ENCODE measurements at places on chromosomes 1 and 21.

DNA sequence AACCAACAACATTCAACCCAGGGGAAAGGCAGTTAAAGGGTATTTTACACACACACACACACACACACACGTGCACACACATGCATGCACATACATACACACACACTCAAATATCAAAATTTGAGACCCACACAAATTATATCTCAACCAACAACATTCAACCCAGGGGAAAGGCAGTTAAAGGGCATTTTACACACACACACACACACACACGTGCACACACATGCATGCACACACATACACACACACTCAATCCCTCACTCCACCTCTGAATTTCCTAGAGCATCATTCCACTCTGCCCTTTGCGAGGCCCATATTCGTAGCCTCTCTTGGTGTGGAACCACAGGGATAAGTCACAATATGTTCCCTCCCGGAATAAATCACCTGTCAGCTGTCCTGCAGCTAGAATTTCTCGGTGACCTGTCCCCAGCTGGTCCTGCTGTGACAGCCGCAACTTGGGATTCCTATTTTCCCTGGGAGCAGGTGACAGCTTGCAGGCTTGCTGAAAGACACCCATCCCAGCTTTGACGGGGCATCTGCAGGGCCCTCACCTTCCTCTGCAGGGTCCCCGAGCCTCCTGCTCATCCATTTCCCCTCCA, 122.7 kb downstream of the PSMG1 start:
- no peak for DNase-seq

DNA sequence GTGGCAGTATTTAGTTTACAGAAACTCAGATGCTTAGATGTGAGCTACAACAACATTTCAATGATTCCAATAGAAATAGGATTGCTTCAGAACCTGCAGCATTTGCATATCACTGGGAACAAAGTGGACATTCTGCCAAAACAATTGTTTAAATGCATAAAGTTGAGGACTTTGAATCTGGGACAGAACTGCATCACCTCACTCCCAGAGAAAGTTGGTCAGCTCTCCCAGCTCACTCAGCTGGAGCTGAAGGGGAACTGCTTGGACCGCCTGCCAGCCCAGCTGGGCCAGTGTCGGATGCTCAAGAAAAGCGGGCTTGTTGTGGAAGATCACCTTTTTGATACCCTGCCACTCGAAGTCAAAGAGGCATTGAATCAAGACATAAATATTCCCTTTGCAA, 59.7 kb upstream of the ZNF326 start:
- DNase-seq, result no peak

- no peak for DNase-seq
Measured at GRCh38 chr1:151995774-151996173, 2.1 kb upstream of the S100A10 start.

GRCh38 chr1:23341931-23342692, 2.0 kb downstream of the HNRNPR start:
- no peak for DNase-seq

- DNase-seq, result no peak
Measured at GRCh38 chr21:31752352-31752751, 20.4 kb upstream of the SCAF4 start.

- DNase-seq, result no peak
Measured at GRCh38 chr1:164901031-164901430, 342.0 kb downstream of the PBX1 start.

DNA sequence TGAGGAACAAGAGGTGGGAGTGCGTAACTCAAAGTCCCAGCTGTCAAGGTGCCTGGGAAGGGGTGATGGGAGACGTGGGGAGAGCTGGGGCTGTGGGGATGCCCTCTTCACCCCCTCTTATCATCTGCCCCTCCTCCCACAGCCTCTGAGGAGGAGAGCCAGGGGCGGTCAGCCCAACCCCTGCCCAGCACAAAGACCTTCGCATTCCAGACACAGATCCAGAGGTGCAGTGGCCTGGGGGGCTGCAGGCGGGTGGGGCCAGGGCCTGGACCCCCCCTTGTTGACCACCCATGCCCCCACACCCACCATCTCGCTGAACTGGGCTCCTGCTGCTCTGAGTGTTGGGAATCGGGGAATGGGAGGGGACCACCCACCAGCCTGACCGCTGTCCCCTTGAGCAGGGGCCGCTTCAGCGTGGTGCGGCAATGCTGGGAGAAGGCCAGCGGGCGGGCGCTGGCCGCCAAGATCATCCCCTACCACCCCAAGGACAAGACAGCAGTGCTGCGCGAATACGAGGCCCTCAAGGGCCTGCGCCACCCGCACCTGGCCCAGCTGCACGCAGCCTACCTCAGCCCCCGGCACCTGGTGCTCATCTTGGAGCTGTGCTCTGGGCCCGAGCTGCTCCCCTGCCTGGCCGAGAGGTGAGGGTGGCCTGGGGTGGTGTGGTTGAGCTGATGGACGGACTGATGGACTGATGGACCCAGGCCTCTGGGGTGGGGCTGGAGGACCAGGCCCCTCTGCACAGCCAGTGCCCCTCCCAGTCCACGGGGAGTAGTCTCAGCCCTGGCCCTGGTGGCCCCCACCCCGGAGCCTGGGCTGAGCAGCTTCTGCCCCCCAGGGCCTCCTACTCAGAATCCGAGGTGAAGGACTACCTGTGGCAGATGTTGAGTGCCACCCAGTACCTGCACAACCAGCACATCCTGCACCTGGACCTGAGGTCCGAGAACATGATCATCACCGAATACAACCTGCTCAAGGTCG, 29.7 kb downstream of the TRIM11 start:
- no peak for DNase-seq

Data from CD4-positive, alpha-beta T cell treated with Interleukin-17A for 4 hours (primary cell).